ENCODE measurements at places on chromosomes 3 and 15.

DNA sequence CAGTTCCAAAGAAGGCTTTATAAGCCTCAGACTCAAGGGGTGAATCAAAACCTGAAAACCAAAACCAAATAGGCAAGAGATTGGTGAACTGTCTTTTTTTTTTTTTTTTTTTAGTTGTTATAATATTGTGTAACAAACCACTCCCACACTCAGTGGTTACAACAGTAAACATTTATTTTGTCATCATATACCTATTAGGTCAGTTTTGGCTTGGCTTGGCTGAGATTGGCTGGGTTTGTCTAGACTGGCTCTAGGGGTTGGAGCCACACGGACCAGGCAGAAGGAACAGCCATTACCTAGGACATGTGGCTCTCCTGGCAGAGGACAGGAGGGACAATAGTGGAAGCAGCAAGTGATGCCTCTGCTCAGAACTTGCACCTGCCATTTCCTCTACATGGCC, 26.4 kb upstream of the RYR3 start:
- DNase-seq, result peak; percentile 60

DNA sequence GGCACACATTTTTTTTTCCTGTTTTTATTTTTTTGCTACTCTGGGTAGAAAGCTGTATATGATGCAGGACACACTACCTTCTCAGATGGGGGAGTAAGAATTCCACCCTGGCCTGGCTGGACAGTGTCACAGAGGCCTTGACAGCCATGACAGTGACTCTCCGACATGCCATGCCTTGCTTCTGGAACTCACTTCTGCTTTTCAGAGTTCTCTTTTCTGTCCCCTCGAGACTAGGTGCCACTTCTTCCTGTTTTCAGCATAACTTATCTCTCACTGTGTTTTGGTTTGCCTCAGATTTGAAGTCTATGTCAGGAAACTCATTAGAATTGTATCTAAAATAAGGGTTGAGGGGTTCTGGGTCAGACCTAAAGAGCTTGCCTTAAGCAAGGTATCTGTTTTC, 69.1 kb upstream of the SEC13 start:
- DNase-seq, result no peak

DNA sequence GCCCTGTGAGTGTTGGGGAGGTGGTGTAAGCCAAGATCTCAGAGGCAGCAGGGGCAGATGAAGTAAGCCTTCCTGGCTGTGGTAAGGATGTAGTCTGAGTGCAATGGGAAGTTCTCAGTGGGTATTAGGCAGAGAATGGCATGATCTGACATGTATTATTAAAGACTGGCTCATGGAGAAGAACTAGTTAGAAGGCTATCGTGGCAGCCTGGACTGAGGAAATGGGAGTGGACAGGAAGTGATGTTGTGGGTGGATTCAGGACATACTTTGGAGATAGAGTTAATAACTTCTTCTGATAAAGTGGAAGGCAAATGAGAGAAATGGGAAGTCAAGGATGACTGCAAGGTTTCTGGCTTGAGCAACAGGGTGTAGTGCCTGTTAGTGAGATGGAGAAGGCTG, 250.9 kb upstream of the CFAP20DC start:
- no peak for DNase-seq

DNA sequence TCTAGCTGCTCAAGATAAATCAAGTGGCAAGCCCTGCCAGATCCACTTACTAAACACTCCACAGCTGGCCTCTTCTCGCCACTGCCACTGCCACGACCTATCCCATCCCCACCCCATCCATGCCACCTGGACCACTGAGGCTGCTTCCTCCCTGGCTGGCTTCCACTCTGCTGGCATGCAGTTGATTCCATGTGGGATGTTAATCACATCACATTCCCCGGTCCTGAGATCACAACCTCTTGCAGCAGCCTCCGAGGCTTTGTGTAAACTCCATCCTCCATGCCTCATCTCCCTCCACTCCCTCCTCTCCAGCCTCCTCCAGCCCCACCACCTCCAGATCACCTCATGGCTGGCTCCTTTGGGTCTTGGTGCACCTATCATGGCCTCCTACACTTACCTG, 7.7 kb downstream of the NCKIPSD start:
- DNase-seq, result no peak

DNA sequence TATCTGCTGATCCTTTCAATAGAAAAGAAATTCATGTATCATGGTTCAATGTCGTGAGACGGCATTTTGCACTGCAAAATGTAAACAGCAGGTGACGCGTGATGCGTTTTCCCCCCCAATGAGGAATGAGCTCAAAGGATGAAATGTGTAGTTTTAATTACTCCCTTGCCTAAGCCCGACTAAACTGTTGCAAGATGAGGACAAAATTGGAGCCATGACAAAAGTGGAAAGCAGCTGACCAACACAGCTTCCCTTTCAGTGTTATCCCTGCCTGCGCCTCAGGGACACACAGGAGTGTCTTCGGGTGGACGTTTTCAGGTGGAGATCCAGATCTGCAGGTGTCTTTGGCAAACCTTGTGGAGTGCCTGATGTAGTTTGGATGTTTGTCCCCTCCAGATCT, 92.0 kb downstream of the GABRG3 start:
- no peak for DNase-seq

DNA sequence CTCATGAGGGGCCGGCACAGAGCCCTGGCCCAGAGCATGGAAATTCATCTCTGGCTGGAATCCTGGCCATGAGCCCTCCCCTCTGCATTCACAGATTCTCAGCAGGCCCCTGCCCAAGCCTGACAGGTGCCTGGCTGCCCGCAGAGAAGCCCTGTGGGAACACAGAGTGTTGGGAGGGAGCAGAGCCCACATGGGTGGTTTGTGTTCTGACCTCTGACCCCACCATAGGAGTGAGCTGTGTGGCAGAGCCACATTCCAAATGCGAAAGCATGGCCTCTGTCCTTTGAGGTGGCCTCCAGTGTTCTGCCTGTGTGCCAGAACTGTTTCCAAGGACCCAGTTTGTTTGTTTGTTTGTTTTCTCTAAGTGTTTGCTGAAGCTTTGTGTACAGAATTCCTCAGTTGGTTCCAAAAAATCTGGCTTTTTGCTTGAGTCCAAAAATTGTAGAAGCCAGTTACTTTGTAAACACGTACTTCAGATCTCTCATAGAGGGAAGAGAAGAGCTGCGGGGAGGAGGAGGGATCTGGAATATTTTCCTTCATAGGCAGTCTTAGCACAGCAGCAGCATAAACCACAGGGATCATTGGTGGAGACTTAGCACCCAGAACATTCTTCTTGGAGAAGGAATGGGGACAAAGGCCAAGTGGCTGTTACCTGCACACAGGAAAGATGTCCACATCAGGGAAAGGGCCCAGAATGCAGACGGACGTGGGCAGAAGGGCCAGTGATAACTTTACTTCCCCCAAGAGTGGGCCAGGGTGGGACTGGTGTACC, 36.0 kb downstream of the GRAMD2A start:
- no peak for DNase-seq

DNA sequence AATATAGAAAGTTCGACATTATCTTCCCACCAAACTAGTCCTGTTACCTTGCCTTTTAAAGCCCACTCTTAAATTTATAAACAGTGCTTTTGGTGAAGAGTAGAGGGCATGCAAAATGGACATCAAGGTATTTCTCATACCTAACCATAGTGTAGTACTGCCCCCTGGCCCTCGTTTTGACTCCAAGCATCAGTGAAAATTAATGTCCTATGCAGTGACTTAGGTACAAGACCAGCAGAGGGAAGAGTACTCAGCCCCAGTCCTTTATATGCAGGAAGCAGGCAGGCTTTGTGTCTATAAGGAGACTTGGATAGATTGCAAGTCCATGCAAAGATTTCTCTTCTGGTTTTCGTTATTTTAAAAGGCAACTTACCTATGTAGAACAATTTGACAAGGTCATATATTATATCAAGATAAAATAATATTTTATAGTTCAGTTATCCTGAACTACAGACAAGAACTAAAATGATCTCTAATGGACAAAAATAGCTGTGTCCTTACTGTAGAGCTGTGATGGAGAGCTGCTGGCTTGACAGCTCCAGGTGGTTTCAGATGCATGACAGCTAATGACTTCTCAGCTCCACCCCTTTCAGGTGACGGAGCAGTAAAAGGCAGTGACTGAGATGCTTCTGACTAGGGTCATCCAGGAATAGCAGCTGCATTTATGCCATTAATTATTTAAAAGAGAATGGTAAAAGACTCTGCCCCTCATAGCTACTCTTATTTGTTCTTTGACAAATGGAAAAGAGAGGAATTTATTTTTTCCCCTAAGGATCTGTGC, 646.1 kb downstream of the SQOR start:
- DNase-seq, result peak; percentile 39

DNA sequence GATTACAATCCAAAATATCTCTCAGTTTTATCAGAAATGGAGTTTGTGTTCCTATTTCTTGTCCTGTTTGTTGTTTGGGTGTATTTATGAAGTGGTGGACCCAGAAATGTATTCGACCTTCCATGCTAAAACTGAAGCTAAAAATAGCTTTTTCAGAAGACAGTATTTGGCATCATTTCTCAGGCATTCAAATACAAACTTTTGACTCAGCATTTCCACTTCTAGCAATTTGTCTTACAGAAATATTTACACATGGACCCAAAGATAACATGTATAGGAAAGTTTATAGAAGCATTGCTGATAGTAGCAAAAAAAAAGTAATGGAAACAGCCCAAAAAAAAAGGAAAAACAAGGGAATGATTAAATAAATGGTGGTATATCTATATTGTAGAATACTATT, 156.3 kb downstream of the HCN4 start:
- no peak for DNase-seq

- peak; percentile 38 for DNase-seq
Observed at GRCh38 chr3:38662544-38662943, 13.1 kb upstream of the SCN5A start.

- no peak for DNase-seq
Observed at GRCh38 chr3:50210510-50211367, 5.7 kb downstream of the SLC38A3 start.

DNA sequence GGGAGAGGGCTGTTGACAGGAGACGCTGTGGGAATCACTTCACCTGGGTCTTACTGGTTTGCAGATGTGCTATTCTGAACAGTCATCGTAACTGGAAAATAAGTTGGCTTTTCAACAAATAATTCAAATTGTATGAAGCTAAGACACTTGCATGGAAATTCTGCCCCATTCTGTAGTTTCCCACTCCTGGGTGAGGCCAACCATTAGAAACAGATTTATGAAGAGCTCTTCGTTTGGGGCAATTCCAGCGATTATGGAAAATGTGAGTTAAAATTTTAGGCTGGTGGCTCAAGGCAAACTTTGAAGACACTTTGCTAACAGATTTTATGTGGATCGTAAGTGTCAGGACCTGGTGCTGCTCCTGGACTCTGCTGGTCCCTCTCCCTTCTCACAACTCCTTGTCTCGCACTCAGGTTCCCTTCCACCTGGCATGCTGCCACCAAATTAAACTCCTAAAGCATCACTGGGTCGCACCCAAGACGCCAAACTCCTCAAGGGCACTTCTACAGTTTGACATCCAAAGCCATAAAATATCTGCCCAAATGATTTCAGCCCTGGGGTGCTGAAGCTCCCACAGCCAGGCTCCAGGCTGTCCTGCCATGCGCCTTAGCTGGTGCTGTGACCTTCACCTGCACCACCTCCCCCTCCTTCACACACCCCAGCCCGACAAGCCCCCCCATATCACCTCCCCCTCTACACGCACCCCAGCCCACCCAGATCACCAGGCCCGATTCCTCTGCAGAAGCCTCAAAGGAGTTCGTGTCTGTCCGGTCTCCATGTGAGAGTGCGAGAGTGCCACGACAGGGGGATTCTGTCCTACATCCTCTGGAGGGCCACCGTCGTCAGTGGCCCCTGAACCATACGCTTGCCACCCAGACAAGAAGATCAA, 138.4 kb downstream of the NSMCE3 start:
- no peak for DNase-seq

- DNase-seq, result peak; percentile 96
Observed at GRCh38 chr3:126100634-126101301, 16.8 kb upstream of the SLC41A3 start.

GRCh38 chr3:8518138-8518537, 16.5 kb downstream of the LMCD1 start:
- DNase-seq, result no peak

GRCh38 chr3:166223120-166223519, 385.9 kb upstream of the BCHE start:
- DNase-seq, result no peak

GRCh38 chr3:179236669-179237301, 14.1 kb downstream of the KCNMB3 start:
- DNase-seq, result no peak

DNA sequence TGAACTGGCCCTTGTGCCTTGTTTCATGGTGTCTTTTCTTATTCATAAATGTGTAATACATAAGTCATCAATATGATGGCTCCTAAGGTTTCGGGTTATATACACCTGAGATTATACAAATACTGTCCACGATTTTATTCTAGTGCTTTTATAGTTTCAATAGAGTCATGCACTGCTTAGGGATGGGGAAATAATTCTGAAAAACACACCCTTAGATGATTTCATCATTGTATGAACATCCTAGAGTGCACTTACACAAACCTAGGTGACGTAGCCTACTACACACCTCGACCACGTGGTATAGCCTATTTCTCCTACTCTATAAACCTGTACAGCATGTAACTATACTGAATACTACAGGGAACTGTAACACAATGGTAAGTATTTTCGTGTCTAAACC, 988.8 kb upstream of the NR2F2 start:
- DNase-seq, result no peak

DNA sequence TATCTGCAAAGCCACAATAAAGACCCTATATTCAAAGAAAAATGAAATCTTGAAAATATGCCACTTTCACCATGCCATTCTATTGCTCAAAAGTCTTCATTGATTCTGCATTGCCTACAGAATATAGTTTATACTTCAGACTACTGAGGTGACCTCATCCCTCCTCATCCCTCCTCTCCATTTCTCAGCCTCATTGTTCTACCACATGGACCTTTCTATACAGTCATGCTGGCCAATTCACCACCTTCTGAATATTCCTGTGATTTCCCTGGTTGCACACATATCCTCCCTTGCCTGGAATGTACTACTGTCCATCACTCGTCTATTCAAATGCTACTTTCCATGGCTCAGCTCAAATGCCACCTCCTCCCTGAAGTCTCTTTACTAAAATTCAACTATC, 3.5 kb upstream of the COL8A1 start:
- no peak for DNase-seq

- peak; percentile 79 for DNase-seq
Observed at GRCh38 chr15:55897560-55898336, 95.7 kb downstream of the NEDD4 start.

GRCh38 chr3:147373301-147373700, 33.0 kb downstream of the ZIC4 start:
- no peak for DNase-seq

GRCh38 chr3:108064293-108064887, 26.4 kb downstream of the CD47 start:
- no peak for DNase-seq

DNA sequence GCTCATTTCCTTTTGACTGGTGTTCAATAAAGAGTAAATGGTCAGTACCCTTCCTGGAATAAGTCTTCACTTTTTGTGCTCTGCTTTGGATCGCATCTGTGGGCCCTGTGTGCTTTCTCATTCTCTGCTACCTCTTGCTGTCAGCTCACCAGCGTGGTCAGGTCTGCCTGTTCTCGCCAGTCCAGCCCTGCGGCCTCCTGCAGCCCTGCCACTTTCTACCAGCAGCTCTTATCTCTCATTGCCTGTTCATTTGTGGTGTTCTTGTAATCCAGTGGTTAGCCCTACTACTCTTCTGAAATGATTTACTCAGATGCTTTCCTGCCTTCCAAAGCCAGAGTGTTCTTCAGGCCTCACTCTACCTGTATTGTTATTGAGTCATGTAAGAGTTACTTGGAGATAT, 54.8 kb downstream of the CHCHD6 start:
- DNase-seq, result no peak

Data from H4 (cell line).